ENCODE measurements at places on chromosomes 1 and 21. TPM values are rescaled to one million over a fixed set of nuclear protein-coding genes. Genes with fewer than 3 reads are reported as not detected.

MIXL1 gene
- total RNA-seq: not detected

LMOD1 gene
- 6.4 TPM for total RNA-seq

PTPRC gene
- total RNA-seq: not detected

DCDC2B gene
- total RNA-seq: not detected

PIGP gene
- 36.7 TPM for total RNA-seq

OR2L2 gene
- total RNA-seq: not detected

CLCA1 gene
- total RNA-seq: not detected

CLCA2 gene
- total RNA-seq: not detected

RBP7 gene
- total RNA-seq: 0.38 TPM

NCAM2 gene
- not detected for total RNA-seq

TUFT1 gene
- total RNA-seq: 36.9 TPM

GPR161 gene
- 9.6 TPM for total RNA-seq

LAD1 gene
- total RNA-seq: not detected

TRIM46 gene
- total RNA-seq: 1.1 TPM

QSOX1 gene
- 163 TPM for total RNA-seq

PLK3 gene
- 9.6 TPM for total RNA-seq

DIP2A gene
- 19.2 TPM for total RNA-seq

- no peak for DNase-seq
- H3K36me3 ChIP-seq: no peaks in the 10 kb centered on the region
- no peaks in the 10 kb centered on the region for H3K4me1 ChIP-seq
- no peak overlapping the region for H3K4me3 ChIP-seq
Observed at GRCh38 chr21:22374218-22374969, 1376.2 kb downstream of the NCAM2 start.

GRCh38 chr1:202807451-202807925, 733 bp downstream of the KDM5B start:
- H3K36me3 ChIP-seq: peaks cover 3% of the 10 kb centered on the region
- H3K4me1 ChIP-seq: peaks cover 48% of the 10 kb centered on the region
- no peak for DNase-seq
- H3K27me3 ChIP-seq: no peaks in the 10 kb centered on the region
- peak overlapping the region; percentile 72 for H3K27ac ChIP-seq

DNA sequence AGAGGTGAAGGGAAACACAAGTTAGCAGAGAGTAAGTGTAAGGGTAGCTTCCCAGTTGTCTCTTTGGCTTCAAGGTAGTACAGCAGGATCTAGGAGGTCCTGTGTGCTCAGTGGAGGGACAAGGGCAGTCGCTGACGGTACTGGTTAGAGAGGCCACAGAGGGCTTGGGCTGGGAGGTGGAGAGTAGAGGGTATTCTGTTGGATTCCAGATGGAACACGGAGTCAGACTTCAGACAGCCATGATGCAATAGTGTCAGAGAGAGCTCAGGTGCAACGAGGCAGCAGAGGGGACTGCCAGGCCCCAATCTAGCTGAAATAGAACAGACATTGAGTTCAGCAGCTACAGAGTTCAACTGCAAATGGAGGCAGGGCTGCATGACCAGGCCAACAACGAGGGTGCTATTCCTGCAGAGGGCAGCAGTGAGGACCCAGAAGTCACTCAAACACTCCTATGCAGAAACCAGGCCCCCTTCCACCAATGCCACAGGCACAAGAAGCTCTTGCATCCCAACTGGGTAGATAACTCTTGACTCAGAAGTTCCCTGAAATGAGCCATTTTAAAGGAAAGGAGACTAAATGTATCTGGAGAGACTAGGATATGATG, 325.0 kb upstream of the ESRRG start:
- DNase-seq: no peak
- no peak overlapping the region for H3K4me3 ChIP-seq
- H3K4me1 ChIP-seq: no peaks in the 10 kb centered on the region
- H3K27ac ChIP-seq: no peak overlapping the region

DNA sequence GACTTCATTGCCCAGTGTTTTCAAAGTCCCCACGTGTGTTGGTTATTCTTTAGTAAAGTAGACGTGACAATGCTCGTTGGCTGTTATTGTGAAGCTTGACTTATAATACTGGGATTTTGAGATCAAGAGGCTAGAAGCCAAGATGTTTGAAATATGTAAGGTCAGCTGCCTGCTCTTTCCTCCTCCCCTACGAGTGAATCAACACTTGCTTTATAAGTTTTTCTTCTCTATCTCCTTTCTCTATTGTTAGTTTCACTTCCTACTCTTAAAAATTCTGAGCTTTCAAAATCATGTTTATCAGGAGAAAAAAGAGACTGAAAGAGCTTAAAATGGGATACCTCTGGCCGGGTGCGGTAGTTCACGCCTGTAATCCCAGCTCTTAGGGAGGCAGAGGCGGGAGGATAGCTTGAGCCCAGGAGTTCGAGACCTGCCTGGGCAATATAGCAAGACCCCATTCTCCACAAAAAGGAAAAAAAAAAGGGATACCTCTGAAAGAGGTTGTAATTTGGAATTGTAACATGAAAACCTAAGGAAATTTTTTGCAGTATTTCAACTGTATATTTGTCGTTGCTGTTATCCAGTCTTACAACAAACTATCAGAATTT, 72.0 kb downstream of the EPB41 start:
- no peaks in the 10 kb centered on the region for H3K36me3 ChIP-seq
- H3K27ac ChIP-seq: no peak overlapping the region
- DNase-seq: no peak
- no peak overlapping the region for H3K4me3 ChIP-seq
- H3K27me3 ChIP-seq: no peaks in the 10 kb centered on the region
- peaks cover 4% of the 10 kb centered on the region for H3K4me1 ChIP-seq

- no peak for DNase-seq
- H3K36me3 ChIP-seq: no peaks in the 10 kb centered on the region
- H3K27ac ChIP-seq: no peak overlapping the region
- H3K4me3 ChIP-seq: no peak overlapping the region
- no peaks in the 10 kb centered on the region for H3K27me3 ChIP-seq
Observed at GRCh38 chr1:87399264-87399663, 70.6 kb downstream of the LMO4 start.

DNA sequence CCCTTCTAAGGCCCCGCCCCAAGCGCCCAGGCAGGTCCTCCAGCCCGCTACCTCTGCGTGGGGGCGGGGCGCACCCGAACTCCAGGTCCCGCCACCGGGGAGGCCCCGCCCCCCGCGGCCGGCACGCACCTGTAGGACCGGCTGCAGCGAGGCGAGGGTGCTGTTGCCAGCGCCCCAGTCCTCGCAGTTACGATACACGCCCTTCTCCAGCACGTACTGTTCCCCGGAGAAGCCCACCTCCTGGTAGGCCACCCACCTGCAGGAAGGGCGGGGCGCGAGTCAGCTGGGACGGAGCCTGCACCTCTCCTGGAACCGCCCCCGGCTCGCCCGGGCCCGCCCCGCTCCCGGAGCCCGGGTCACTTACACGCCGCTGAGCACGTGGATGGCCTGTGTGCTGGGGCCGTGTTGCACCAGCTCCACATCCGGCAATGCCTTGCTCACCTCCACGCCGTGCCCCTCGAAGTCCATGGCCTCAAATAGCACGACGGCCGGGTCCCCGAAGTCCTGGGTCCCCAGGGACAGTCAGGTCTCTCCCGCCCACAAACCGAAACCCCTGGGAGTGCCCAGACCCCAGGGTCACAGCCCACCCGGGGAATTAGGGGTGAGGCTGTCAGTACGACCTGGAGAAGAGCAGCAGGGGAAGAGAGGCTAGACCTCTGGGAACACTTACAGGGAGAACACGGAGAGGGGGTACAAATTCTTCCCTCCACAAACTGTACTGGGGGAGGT, 17.3 kb downstream of the CRYBG2 start:
- no peaks in the 10 kb centered on the region for H3K36me3 ChIP-seq
- peak overlapping the region; percentile 26 for H3K4me3 ChIP-seq
- peaks cover 8% of the 10 kb centered on the region for H3K4me1 ChIP-seq
- H3K27ac ChIP-seq: no peak overlapping the region

- H3K4me3 ChIP-seq: no peak overlapping the region
- peak; percentile 79 for DNase-seq
- peaks cover 5% of the 10 kb centered on the region for H3K27me3 ChIP-seq
- H3K4me1 ChIP-seq: peaks cover 17% of the 10 kb centered on the region
- H3K27ac ChIP-seq: no peak overlapping the region
Observed at GRCh38 chr1:177256153-177257075, 85.7 kb downstream of the BRINP2 start.

DNA sequence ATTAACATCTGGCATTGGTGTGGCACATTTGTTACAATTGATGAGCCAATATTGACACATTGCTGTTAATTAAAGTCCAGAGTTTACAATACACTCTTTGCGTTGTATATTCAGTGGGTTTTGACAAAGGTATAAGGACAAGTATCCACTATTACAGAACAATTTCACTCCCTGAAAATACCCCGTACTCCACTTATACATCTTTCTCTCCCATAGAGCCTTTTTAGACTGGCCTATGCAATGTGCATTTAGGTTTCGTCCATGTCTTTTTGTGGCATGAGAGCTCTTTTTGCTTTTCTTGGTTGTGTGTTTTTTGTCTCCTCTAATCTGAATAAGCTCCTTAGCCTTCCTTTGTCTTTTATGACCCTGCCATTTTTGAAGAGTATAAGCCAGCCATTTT, 40.6 kb upstream of the TSNAX start:
- no peaks in the 10 kb centered on the region for H3K4me1 ChIP-seq
- no peak for DNase-seq
- H3K36me3 ChIP-seq: no peaks in the 10 kb centered on the region
- no peak overlapping the region for H3K27ac ChIP-seq
- no peak overlapping the region for H3K4me3 ChIP-seq

DNA sequence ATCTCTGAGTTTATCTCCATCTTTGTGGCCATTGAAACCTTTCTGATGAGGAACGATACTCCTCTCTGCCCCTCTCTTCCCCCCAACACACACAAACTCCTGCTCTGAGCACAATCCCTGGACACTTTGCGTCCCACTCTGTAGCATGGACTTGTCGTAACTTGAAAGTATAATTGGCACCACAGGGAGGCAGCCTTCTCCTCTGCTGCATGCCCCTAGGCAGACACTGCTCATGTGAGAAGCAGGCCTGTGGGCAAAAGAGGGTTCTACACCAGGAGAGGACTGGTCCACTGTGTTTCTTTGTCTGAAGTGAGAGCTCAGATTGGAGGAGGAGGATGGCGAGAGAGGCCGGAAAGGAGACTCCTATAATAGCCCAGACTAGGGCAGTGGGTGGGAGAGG, 3.8 kb upstream of the PARS2 start:
- no peak for DNase-seq
- H3K4me1 ChIP-seq: no peaks in the 10 kb centered on the region
- H3K4me3 ChIP-seq: no peak overlapping the region
- H3K27me3 ChIP-seq: no peaks in the 10 kb centered on the region

DNA sequence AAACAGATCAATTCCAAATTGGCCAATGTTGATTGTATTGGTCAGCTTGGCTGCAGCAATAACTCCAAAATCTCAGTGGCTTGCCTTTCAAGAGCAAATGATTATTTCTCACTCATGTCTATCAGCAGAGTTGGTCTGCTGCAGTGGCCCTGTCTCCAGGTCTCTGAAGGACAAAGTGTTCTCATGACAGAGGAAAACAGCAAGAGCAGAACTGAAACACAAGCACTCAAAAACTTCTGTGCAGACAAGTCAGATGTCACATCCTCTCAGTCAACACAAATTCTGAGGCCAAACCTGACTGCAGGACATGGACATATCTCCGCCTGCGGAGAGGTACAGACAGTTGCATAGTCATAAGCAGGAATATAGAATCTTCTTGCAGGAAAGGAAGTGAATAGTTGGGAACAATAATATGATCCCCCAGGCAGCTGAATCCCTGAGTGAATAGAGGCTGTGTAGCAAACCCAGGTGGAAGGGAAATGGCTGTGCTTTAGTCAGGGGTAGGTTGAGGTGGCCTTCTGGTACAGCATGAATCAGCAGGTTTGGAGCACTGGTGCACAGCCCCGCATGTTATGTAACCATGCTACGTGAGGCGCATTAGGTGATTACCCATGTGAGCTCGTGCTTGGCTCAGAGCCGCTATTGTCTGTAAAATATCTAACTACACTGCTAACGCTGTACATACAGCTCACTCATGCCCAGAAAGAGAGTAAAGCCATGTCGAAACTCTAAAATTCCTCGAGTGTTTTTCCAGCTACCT, 17.1 kb upstream of the UBE2U start:
- no peaks in the 10 kb centered on the region for H3K27me3 ChIP-seq
- peaks cover 22% of the 10 kb centered on the region for H3K4me1 ChIP-seq
- no peaks in the 10 kb centered on the region for H3K36me3 ChIP-seq
- DNase-seq: no peak
- H3K27ac ChIP-seq: no peak overlapping the region

- H3K36me3 ChIP-seq: no peaks in the 10 kb centered on the region
- no peak overlapping the region for H3K27ac ChIP-seq
- H3K4me1 ChIP-seq: peaks cover 20% of the 10 kb centered on the region
- H3K27me3 ChIP-seq: peaks cover 16% of the 10 kb centered on the region
- H3K4me3 ChIP-seq: no peak overlapping the region
- DNase-seq: no peak
Observed at GRCh38 chr1:48000883-48001282, 3.7 kb upstream of the TRABD2B start.

GRCh38 chr1:90879281-90879680, 142.6 kb downstream of the ZNF644 start:
- H3K27ac ChIP-seq: no peak overlapping the region
- H3K4me1 ChIP-seq: no peaks in the 10 kb centered on the region
- no peak overlapping the region for H3K4me3 ChIP-seq

GRCh38 chr1:228664399-228664914, 70.8 kb upstream of the RHOU start:
- H3K4me1 ChIP-seq: no peaks in the 10 kb centered on the region
- no peaks in the 10 kb centered on the region for H3K36me3 ChIP-seq
- no peak overlapping the region for H3K27ac ChIP-seq
- H3K4me3 ChIP-seq: no peak overlapping the region
- H3K27me3 ChIP-seq: no peaks in the 10 kb centered on the region
- DNase-seq: peak; percentile 70

DNA sequence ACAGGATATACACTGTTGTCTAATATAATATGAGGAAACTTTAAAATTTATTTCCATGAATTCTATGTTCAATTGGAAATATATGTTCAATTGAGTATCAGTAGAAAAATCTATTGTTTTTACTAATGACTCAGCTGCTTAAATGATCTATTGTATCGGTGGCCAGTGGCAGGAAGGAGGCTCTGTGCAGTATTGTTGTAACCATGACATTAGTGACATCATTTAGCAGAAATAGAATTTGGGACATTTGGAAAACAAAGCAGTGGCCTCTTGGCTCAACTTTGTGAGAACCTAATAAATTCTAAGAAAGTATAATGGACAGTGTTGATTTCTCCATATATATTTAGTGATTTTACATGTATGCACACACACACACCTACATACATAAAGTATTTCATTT, 257.4 kb downstream of the PDE4B start:
- no peak overlapping the region for H3K27ac ChIP-seq
- no peak overlapping the region for H3K4me3 ChIP-seq
- no peaks in the 10 kb centered on the region for H3K36me3 ChIP-seq
- H3K4me1 ChIP-seq: no peaks in the 10 kb centered on the region
- H3K27me3 ChIP-seq: no peaks in the 10 kb centered on the region
